ENCODE measurements at places on chromosomes 5 and 9.

DNA sequence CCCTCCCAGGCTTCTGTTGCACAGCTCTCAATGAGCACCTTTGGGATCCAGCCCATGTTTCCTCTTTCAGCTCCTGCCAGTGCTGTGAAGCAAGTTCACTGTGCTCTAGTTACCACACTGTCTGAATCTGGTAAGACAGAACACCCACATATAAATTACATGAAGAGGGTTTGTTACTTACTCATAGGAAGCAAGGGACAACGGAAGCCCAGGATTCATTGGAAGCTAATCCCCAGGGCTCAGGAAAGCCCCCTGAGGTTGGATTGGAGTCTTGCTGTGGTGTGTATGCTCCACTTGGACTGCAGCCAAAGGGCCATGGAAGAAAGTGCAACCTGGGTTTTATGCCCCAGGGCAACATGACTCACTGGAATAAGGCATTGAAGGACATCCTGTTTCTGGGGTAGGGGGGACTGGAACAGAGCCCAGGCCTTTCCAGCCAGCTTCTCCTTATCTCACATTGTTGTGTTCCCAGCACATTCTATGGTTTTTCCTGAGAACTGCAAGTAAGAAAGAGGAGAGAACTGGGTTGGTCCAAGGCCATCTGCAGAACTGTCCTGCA, 15.6 kb upstream of the CLK4 start:
- no peak for DNase-seq

- no peak for DNase-seq
Observed at GRCh38 chr5:73668017-73668416, 42.0 kb downstream of the ARHGEF28 start.

- no peak for DNase-seq
Observed at GRCh38 chr5:142292249-142292648, 32.6 kb downstream of the SPRY4 start.

DNA sequence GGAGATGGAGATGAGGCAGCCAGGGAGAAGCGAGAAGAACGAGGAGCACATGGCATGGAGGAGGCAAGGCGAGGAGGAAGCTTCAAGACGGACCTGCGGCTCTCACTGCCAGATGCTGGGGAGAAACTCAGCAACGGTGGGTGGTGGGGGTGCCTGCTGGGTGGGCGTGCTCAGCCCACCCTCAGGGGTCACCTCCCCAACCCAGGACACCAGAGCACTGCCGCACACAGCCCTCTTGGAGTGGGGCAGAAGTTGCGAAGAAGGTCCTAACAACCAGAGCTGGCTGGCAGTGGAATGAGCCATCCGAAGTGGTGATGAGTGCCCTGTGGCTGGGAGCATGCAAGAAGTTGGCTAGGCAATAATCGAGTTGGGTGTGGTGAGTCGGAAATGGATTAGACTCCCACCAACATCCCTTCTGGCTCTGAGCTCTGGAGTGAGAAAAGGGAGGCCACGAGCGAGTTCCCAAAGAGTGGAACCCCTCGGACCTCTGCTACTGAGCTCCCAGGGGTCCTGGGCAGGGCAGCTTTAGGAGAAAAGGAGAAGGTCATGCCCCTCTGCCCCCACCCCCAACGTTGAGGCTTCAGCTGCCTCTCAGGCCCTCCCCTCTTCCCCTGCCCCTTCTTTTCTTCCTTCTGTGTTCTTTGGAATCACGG, 212.7 kb upstream of the MVB12B start:
- DNase-seq: no peak

- no peak for DNase-seq
Observed at GRCh38 chr9:34158362-34158869, 20.4 kb upstream of the UBAP1 start.

DNA sequence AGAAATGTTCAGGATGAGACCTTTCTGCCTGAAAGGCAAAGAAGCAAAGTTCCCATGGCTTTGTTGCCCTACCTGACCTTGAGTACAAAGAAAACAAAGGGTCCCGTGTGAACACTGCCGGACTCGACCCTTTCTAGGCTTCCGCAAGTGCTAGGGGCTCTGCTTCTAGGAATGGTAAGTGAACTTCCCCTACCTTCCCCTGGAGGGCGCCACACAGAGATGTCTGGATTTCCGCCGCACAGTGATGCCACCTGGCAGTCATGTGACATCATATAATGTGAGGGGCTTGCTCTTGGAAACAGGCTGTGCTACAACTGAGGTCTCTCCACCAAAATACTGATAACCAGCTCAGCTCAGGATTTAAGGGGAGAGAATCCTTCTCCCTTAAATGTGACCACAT, 56.6 kb downstream of the HSD17B3 start:
- DNase-seq: no peak

- DNase-seq: no peak
Observed at GRCh38 chr5:37738865-37739488, 100.9 kb downstream of the GDNF start.

- DNase-seq: no peak
Observed at GRCh38 chr5:156670615-156671014, 179.5 kb upstream of the PPP1R2B start.

DNA sequence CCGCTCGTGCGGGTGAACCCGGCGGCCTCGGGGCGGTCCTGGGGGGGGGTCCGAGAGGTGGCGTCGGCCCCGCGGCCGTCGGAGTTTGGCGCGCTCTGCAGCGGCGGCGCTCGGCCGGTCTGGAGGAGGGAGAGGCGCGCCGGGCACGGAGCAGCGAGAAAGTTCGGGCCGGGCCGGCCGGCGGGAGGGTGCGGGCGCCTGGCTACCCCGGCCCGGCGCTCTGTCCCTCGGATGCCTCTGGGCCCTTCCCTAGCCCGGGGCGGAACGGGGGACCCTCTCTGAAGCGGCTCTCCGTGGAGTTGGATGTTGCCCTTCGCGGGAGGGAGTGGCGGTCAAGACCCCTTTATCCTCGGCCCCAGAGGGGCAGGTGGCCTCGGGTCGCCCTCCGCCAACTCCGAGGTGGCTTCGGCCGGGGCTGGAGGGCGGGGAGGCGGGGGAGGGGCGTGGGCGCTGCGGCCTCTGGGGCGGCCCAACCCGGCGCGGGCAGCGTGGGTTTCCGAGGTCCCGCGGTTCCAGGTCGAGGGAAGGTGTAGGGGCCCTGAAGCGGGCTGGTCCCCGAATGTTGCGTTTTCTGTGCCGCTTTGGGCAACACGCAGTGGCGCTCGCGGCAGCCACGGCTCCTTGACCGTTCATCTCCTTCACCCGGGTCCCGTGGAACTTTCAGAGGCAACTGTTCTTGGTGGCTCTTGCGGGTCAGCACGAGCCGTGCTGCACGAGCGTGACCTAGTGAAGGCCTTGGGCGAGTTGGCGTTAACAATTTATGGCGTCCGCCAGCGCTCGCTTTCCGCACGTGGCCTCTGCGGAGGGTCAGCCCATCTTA, 290.5 kb downstream of the DOCK8 start:
- DNase-seq: no peak

DNA sequence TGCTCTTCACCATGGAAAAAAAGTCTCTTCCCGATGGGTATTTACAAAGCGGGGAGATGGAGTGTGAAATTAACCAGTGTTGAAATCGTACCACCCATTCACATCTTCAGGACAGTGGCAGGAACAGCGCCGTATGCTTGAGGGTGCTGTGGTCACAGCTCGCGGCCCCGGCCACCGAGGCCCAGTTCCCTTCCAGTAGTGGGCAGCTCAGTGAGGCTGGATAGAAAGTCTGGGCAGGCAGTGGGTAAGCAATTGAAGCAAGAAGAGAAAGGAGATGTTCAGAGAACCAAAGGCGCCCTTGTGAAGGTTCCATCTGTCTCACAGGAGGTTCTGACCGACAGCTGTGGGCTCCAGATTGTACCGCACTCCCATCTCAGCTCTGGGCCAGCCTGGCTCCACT, 59.1 kb downstream of the SECISBP2 start:
- DNase-seq: no peak

DNA sequence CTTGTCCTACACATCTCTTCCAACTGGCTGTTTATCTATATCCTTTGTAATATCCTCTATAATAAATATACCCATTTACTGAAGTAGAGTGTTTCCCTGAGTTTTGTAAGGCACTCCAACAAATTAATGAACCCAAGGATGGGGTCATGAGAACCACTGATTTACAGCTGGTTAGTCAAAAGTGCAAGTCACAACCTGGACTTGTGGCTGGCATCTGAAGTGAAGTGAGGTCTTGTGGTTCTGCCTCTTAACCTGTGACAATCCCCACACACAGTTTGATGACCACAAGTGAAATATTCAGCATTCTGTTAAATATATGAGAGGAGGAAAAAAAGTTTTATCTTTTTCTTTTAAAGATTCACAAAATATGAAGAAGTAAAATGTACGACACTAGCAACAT, 126.1 kb downstream of the NR2F1-AS1 start:
- no peak for DNase-seq

DNA sequence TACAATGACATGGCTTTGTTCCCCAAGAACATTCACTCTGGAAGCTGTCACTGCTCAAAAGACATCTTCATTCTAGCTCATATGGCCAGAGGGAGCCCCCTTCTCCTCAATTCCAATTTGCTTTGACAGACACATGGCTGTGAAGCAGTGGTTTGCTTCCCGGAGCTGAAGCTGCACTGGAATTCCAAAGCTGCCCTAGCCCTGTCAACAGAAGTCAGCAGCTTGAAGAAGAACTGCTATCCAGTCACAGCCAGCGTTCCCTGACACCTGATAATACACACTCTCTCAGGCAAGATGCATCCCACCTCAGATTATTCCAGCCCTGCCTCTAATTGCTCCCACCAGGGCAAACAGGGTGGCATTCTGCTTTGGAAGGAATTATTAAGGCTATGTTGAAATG, 93.7 kb downstream of the SEMA5A start:
- no peak for DNase-seq

- DNase-seq: no peak
Observed at GRCh38 chr5:98217138-98217537, 556.3 kb upstream of the RGMB start.

- no peak for DNase-seq
Observed at GRCh38 chr5:11496137-11496719, 408.0 kb downstream of the CTNND2 start.

DNA sequence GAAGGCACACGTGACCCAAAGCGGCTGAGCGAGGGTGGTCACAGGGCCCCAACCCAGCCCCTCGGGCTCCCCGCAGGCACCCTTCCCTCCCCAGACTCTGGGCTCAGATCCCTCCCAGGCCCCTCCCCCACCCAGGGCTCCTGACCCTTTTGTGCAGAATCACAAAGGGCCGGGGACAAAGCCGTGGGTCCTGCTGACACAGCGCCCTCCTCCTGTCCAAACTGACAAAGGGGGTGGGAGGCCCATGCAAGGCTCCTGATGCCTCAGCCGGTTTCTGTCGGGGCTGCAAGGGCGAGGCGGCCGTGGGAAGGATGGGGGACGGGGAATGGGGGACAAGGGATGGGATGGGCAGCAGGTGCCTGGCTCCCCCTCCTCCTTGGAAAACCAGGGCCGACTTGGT, 43.5 kb upstream of the UBAC1 start:
- DNase-seq: no peak

All from NCI-H1092 (cell line).